SHP77 treated with DMSO at 0.1 percent for 48 hours (cell line): ENCODE measurements at places on chromosomes 5 and 9.

DNA sequence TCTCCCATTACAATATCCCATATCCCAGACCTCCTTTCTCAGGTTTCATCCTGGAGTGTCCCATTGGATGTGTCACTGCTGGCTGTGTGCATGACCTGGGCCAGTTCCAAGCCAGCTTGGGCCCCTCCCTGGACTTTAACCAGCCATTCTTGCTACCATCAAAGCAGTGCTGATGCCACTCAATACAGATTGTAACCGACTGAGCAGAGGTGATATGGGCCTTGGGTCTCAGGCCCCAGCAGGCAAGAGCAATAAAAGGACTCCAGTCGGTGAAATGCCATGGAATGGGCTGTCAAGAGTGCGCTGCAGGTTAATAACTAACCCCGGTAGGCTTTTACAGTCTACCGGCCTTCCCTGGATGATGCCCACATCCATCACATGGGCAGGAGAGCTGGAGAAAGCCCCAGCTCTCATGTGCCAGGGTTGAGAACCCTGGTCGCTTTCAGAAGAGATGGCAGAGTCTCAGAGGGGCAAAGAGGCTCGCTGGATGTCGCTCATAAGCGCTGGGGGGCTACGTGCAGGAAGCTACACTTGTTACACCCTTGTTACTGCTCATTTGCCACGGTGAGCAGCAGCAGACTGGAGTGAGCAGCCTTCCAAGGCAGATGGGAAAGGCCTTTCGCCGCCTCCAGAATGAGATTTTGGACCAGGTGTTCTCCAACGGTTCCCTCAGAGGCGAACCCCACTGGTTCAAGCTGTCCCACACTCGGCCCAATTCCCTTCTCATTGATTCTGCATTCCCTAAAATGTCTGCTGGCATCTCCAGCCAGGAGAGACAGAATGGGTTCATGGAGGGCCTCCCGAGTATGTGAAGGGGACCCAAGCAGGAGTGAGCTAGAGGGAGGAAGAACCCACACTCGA, 13.2 kb downstream of the EPB41L4B start:
- no peak for DNase-seq

DNA sequence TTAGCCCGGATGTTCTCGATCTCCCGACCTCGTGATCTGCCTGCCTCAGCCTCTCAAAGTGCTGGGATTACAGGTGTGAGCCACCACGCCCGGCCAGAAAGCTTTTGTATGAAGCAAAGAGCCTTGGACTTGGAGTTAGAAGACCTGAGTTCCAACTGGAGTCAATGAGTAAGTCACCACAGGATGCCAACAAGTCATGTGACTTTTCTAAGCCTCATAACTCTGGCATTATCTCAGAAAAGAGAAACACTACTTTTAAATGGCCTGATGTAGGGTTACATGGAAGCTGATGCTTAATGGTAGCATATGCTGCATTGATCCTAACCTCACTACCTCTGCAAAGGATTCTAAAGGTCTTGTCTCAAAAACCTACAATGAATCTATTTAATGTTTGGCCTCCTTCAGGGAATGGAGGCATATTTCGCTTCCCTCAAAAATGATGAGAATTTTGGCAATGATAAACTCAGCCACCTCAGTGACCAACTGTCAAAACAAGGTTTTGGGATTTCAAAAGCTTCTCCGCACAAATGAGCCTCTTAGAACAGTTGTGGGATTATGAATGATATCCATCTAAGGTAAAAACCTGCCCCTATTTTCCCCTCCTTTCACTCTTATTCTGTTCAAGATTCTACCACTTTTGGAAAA, 236.8 kb downstream of the ACTL7B start:
- no peak for DNase-seq

GRCh38 chr5:11715461-11716196, 188.6 kb downstream of the CTNND2 start:
- no peak for DNase-seq

GRCh38 chr5:119343052-119343451, 12.8 kb upstream of the TNFAIP8 start:
- DNase-seq = no peak

DNA sequence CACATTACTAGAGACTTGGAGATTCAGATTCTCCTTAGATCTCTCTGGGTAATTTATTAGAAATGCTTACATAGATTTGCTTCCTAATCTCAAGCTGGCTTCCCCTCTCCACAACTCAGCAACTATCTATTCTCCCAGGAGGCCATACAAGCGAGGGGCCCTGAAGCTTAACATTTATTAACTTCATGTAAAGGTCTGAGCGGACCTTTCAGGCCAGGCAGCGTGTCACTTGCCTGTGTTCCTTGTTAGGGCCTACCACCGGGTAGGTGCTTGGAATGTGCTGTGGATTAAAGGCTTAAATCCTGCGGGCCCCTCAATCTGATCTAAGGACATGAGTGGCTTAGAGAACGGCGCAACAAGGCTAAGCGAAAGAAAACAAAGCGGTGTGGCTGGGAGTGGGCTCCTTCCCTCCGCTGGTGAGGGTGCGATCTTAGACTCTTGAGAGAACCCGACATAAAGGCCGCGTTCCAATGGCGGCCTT, 712 bp upstream of the HSPA4 start:
- no peak for DNase-seq

DNA sequence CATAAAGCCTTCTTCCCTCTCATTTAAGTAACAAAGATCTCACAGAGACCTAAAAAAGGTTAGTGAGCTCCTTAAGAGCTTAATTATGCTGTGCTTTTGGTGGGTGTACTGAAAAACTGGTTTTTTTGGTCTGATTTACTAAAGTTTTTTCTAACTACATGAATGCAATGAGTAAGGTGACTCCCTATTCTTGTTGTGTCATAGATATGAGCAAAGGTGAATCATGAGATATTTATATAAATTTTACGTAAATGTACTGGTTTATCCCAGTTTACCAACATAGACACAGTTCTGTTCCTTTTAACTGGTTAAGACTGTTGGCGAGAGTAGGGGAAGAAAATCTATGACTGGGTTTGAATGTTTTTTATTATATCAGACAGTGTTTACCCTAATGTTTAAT, 250.5 kb downstream of the NR2F1-AS1 start:
- DNase-seq = no peak

DNA sequence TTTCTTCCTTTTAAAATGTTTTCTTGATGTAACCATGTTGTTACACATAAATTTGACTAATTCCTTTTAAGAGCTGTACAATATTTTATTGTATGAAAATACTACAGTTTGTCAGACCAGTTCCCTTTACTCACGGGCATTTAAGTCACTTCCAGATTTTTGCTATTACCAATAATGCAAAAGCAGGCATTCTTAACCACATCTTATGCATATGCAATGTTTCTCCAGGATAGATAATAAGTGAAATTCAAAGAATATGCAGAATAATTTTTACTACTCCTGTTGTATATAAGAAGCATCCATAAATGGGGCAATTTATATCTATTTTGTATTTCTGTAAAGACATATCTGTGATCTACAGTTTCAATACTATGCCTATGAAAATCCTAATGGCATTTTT, 77.3 kb downstream of the FNIP1 start:
- DNase-seq = no peak

GRCh38 chr5:169647566-169647965, 10.5 kb downstream of the DOCK2 start:
- no peak for DNase-seq

DNA sequence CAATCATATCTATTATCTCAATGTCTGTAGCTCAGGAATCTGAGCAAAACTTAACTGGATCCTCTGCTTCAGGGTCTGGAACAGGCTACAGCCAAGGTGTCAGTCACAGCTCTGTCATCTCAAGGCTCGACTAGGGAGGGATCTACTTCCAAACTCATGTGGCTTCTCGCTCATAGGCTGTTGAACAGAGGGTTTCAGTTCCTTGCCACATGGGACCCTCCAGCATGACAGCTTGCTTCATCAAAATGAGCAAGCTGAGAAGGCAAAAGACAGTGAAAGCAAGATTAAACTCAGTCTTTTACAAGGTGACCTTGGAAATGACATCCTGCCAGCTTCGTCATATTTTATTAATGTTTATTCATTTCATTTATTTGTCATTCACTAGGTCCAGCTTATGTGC, 111.7 kb downstream of the GADD45G start:
- DNase-seq = no peak

DNA sequence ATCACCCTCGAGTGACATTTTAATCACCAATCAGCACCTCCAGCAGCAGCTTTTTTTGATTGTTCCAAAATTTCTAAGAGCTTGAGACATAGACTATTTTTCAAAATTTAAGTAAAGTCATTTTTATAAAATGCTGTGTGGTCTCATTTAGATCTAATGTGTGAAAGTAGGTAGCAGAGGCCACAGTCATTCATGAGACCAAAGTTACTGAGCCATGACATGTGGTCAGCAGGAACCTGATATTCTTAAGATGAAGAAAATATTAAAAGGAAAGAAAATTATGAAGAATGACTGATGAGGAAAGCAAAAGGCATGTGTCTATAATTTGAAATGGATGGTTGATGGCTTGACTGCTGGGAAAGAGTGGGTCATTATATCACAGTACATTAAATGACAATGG, 7.2 kb downstream of the FREM1 start:
- no peak for DNase-seq

DNA sequence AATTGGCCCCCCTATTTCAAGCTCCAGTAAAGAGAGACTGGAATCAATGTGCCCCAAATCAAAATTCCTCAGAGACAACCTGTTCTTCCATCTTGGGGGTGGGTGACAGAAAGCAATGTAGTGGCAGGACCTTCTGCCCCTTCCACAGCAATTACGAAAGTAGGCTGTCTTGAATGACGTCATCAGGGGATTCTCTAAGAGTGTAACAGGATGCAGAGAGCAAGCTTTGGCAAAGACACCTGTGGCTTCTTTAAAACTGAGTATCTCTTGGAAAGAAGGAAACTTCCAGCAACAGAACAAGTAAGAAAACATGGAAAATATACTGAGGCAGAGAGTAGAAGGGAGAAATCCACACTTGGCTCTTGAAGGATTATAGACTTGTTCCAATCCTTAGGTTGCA, 247.6 kb upstream of the PDE4D start:
- no peak for DNase-seq

- DNase-seq = no peak
Observed at GRCh38 chr9:99748676-99749075, 73.0 kb upstream of the NR4A3 start.

DNA sequence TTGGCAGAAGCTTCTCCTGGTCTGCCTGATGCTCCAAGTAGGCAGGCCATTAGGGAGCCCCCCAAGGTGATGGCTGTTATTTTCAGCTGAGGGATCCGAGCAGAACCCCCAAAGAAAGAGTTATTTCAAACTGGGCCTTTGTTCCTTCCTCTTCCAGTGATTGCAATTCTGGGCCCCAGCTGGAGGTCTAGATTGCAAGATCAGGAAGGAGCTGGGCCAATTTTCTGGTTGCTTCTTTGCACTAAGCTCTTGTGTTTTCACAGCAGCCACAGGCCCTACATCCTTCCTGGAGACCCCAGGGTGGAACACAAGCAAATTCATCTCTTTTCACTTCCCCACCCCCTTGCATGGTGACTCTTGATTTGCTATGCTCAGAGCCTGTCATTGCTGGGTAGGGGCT, 215.0 kb downstream of the SEMA6A start:
- DNase-seq = no peak

DNA sequence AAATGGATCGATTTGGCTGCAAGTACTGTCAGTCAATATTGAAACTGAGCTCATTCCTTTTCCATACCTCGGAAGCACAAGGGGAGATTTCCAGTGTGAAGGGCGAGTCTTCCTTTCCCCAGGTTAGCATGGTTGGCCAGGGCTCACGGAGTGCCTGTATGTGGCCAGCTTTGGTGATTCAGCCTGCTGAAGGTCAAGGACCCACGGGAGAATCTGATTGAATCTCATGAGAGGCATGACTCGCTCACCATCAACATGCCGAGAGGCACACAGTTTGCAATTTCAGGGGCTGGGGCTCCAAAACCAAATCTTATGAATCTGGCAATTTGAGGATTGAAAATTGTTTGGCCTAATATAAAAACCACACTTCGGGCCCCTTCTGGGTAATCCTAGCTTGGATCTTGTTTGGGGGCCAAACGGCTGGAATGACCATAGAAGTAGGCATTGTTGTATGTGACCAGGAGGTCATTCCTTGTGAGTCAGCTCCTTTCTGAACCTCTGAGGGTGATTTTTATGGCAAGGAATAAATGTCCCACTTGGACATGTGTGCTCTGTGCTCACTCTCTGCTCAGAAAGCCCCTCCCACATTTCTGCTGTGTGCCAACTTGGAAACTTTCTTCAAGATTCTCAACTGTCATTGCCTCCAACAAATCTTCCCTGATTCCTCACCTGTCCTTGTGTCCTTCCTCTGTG, 69.8 kb downstream of the DOCK2 start:
- DNase-seq = no peak

DNA sequence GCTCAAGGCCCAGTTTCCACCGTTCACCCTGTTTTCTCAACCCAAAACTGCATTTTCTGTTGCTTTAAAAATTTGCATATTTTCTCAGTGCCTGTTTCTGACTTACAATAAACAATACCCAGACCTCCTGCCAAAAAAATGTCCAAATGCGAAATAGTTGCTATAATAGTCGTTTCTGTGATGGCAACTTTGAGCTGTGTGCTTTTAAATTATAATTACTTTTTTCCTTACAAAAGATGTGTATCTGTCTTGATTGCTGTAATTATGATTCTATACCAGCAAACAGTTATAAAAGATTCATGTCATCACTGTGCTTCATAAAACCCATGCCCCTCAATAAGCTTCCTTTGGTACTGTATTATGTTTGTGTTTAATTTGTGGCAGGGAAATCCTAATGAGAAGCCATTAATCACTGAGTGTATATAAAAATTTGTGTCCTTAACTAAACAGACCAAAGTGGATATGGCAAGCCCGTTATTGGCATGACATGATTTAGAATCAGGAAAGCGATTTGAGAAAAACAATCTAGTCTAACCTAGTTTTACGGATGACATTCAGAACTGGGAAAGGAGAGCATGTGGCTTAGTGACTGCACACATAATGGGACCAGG, 5.4 kb upstream of the SLC1A3 start:
- no peak for DNase-seq

DNA sequence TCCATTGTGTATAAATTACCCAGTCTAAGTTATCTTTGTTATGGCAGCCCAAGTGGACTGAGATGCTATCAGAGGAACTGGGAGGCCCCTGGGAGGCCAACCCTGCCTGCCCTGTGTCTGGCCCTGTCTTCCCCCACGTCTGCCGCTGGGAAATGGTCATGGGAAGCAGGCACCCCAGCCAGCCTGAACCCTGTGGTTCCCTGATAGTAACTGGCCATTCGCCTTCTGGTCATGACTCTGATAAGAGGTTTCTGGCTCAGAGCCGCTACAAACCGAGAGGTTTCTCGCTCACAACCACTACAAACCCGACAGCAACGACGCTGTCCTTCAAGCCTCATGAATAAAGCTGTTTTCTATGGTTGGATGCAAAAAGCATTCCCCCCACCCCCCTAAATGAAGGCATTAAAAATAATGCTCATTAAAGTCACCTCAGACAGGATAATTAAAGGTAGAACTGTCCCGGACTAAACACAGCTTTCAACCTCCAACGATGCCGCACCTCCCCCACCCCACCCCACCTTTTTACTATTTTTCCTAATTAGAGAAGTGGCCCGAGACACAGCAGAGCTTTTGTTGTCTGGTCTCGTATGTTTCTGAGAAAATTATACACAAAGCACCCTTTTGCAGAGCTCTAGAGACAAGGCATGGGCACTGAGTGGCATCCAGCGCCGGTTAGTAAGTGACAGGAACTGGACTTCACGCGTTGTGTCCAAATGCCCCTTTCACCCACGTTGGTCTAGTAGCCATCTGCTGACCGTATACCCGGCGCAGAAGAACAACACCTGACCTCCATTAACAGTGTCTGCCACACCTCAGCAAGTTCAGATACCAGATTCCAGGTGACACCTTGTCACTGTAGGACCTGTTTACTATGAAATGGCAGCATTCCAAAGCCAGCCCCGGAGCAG, 140.8 kb downstream of the COL23A1 start:
- no peak for DNase-seq
